ENCODE measurements at places on chromosomes 11 and 22.

DNA sequence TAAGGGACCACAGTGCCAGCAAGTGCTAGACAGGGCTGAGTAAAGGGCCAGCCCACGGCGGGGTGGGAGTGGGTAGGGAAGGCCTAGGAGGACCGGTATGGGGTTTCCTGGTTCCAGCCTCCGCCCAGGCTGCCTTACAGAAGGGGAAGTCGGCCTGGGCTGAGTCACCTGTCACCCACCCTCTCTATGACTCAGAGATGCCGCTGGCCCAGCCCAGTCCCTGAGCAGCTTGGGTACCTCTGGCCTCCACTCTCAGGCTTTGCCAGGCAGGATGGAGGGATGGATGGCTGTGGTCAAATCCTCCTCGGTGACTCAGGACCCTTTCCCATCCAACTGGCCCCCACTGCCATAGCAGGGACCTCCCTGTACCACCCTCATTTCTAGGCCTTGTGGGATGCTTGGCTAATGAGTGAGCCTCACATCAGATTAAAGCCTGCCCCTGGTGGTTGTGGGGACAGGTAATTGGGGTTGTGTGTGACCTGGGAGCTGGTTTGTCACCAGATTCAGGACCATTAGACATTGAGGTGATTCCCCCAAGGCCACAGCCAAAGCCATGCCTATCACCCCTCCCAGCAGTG is 13.9 kb downstream of the SLC35E4 start:
- DNase-seq: peak; percentile 94

- no peak for DNase-seq
Observed at GRCh38 chr11:87976009-87976408, 199.2 kb downstream of the RAB38 start.

- no peak for DNase-seq
Observed at GRCh38 chr11:7421136-7421535, 64.2 kb upstream of the OLFML1 start.

- no peak for DNase-seq
Observed at GRCh38 chr11:101477926-101478325, 105.9 kb downstream of the TRPC6 start.

- DNase-seq: peak; percentile 6
Observed at GRCh38 chr11:28606930-28607329, 498.7 kb downstream of the METTL15 start.

DNA sequence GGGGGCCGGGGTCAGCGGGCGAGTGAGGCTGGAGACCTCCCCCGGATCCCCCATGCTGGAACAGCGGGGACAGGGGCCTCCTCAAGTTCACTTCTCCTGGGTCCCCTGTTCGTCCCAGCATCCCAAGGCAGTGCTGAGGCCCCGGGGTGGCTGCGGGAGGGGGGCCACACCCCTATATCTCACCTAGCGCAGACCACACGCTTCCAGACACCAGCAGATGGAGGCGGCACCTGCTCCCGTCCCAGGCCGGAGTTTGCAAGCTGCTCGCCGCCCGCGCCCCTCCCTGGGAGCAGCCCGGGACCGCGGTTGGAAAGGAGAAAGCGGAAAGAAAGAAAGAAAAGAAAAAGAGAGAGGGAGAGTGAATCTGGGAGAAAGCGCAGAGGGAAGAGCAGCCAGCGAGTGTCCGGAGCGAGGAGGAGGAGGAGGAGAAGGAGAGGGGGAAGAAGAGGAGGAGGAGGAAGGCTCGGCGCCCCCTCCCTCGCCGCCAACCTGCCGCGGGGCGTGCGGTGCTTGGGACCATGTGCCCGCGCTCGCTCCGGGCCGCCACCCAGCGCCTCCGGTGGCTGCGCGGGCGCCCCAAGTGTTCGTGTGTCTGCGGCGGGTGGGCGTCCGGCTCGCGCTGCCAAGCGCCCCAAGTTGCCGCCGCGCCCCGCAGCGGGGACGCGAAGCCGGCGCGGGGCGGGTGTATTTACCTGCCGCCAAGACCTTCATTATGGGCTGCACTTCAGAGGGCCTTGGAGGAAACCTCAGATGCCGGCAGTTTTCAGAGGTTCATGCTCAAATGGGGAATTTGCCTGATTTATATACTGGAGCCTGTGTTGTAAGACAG is at the start of gene LIF:
TSS of gene LIF (minus strand) at position 775 of the 829 bp plus-strand sequence. CDS start at position 711, 64 bp downstream.
- peak; percentile 92 for DNase-seq

GRCh38 chr11:76838678-76839068 is 22.0 kb upstream of the ACER3 start:
- DNase-seq: no peak

- no peak for DNase-seq
Observed at GRCh38 chr11:33687733-33688479, 12.7 kb downstream of the C11orf91 start.

DNA sequence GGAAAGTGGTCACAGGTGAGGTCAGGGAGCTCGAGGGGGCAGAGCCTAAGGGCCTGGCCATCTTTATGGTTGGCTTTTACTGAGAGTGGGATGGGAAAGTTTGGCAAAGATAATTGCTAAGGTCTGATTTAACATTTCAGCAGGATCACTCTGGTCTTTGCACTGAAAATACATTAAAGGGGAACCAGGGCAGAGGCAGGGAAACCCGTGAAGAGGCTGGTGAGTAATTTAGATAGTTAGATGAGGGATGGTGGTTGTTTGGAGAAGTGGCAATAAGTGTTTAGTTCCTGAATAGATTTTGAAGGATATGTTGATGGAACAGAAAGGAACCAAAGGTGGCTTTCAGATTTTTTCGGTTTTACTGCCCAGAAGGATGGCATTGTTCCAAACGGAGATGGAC is 50.8 kb downstream of the SCN3B start:
- no peak for DNase-seq

GRCh38 chr11:3231550-3231850 is 717 bp downstream of the MRGPRE start:
- DNase-seq: no peak

DNA sequence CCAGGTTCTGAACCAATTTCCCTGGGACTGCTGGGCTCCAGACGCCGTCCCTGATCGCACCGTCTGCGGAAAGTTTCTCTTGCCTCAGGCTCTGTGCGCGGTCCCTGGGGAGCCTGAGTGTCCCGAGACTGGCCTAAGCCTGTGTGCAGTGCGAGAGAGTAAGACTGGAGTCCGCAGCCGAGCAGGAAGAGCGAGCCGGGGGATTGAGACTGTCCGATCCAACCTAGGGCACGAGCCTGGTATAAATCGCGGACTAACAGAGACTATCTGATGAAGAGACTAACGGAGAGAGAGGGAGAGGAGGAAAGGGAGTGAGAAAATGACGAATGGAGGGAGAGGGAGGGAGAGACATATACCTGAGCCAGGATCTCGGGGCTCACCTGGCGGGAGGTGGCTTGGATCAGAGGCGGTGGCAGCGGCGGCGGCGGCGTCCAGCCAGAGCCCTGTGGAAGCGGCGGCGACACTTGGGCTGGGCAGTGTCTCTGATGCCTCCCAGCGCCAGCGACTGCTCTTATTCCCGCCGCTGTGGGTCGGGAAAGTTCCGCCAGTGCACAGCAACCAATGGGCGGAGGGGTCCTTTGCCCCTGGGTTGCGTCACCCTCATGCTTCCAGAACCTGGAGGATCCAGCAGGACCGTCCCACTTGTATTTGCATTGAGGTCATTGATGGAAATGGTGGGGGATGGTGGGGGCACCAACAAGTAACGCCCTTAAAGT is at the start of gene CALCA:
TSS of gene CALCA (minus strand) at position 487 of the 716 bp plus-strand sequence. CDS start 1,159 bp downstream, outside the sequence.
- peak; percentile 50 for DNase-seq

- DNase-seq: peak; percentile 91
Observed at GRCh38 chr11:43574949-43575912, 105.3 kb upstream of the HSD17B12 start.

- DNase-seq: peak; percentile 83
Observed at GRCh38 chr11:69479591-69480271, 1.7 kb upstream of the LINC01488 start.

- peak; percentile 99 for DNase-seq
Observed at GRCh38 chr11:134253188-134253993, at the start of the genes ACAD8 and THYN1. Gene ACAD8 (plus strand): TSS chr11:134253568. CDS start chr11:134253601, 33 bp downstream. Gene THYN1 (minus strand): TSS chr11:134253352. CDS start chr11:134252882, 470 bp downstream.

DNA sequence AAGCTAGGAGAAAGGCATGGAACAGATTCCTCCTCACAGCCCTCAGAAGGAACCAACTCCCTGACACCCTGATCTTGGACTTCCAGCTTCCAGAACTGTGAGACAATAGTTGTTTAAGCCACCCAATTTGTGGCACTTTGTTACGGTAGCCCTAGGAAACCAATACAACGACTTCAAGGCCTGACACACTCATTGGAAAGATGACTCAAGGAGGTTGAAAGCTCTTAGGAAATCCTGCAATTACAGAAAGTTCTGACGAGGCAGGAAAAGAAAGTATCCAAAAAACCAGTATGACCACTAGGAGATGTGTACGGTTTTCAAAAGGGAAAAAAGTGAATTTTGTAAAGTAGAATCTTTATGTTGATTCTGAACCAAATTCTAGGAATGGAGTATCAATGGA is 161.4 kb downstream of the SWAP70 start:
- peak; percentile 43 for DNase-seq

DNA sequence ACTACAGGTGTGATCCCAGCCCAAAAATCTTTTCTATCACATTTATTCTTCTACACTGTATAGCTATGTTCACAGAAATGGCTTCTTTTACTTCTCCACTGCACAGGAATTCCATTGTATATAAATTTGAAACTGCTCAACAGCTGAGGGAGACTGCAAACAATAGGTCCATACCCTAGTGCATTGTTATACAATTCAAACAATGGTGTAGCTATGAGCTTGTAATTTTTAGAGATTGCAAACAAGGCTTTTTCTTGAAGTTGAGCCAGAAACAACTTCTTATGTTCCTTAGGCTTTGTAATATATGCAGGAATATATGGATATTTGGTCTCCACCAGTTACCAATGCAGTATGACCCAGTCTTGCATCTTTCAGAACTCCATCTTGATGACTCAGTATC is 19.5 kb upstream of the SIK3 start:
- DNase-seq: no peak

DNA sequence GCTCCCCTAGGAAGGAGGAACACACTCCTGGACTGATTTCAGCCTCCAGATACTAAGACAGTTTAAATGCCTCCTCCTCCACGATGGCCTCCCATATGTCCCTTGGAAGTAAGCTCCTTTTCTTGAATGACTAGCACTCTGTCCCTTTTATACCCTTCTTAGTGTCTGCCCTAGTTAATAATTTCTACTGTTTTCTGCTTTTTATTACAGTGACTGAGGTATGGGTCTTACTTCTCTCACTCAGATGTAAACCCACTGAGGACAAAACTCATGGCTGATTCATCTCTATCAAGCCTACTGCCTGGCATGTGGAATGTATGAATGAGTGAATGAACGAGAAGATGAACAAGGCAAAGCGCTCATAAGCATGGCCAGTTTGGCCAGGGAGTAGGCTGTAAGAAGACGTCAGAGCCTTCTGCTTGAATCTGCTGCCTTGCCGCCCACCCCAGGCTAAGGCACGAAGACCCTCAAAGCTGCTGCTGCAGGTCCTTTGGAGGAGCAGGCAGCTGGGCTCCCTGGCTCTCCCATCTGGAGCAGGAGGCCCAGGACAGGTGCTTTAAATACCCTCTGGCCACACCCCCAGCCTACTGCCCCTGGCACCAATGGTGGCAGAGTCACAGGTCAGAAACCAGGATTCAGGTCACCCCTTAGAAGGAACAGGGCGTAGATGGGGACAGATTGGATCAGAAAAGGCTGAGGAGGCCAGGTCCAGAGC is 8.2 kb upstream of the PGA3 start:
- DNase-seq: no peak

DNA sequence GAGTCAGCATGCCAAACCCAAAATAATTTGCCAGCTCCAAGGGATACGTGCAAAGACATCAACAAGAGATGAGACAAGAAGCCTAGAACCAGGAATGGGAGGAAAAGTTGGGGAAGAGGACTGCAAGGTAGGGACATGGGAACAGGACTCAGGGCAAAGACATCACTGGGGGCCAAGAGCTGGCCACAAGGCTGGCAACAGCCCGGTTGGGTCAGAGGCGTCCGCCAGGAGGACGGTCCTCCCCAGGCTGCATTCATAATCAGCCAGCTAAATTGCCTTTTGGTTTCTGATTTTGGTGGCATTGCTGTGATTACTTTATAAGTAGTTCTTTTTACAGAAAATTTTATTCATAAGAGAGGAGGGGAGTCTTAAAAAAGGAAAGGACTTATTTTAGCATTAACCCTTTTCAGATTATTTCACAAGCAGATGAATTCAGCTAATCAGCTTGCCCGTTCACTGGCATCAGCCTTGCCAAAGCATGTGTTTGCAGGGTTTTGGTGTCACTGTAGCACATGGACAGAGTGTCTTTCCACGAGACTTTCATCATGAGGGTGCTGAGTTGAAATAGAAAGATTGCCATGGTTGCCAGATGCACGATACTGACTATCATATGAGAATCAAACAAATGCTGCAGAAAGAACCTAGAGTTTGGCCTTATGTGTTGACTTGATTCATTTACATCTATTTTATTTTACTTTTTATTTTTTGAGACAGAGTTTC is 23.2 kb upstream of the NAV2 start:
- DNase-seq: no peak

GRCh38 chr22:29154364-29155048 is 51.2 kb upstream of the EMID1 start:
- peak; percentile 91 for DNase-seq

DNA sequence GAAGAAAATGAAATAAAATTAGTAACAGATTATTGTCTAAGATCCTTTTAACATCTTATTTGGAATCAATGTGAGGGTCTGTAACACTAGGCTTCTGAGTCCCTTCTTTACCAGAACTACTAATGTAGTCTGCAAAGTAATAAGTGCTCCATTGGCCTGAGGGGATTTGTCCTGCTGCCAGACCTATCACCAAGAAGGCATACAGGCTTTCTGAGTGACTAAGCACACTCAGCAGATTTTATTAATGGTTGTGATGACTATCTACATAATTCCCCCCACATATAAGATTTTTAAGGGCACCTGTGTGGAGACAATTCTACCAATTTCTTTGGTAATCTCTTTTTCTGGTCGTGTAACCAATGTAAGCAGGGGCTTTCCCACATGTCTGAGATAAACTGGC is 365.0 kb upstream of the FAT3 start:
- no peak for DNase-seq

DNA sequence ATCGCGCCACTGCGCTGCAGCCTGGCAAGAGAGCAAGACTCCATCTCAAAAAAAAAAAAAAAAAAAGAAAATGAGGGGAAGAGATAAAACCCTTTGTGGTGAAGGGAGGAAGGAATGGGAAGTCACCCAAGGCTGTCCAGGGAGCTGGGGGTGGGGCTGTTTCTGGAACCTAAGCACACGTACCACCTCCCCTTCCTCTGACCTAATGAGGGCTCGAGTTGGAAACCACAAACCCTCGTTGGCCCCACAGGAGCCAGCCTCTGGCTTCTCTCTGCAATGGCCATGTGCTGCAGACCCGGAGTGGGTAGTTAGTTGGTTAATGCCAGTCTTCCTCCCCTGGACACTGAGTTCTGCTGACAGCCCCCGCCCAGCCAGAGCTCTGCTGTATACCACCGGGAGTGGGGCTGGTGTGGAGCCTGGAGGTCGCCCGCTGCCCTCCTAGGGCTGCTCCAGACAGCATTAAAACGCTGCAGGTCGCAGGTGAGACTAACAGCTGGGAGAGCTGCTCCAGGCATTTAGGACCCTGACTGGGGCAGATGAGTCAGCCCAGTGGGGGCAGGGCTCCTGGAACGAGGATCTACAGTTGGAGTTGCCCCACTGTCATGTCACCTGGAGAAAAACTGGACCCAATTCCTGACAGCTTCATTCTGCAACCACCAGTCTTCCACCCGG is at the start of gene LGALS12:
TSS of gene LGALS12 (plus strand) at position 228 of the 672 bp plus-strand sequence. CDS start at position 603, 375 bp downstream.
- DNase-seq: no peak

Data from osteoblast (primary cell).